ENCODE measurements at places on chromosomes 2 and 18. TPM values are rescaled to one million over a fixed set of nuclear protein-coding genes. Genes with fewer than 3 reads are reported as not detected.

Gene OSBPL1A
- total RNA-seq = 85.8 TPM

Gene GPR35
- total RNA-seq = 1.1 TPM

Gene CD226
- total RNA-seq = 2.1 TPM

Gene CCDC148
- total RNA-seq = 2.1 TPM

Gene HOXD9
- total RNA-seq = 1.8 TPM
